ENCODE measurements at places on chromosomes 12 and 14.

DNA sequence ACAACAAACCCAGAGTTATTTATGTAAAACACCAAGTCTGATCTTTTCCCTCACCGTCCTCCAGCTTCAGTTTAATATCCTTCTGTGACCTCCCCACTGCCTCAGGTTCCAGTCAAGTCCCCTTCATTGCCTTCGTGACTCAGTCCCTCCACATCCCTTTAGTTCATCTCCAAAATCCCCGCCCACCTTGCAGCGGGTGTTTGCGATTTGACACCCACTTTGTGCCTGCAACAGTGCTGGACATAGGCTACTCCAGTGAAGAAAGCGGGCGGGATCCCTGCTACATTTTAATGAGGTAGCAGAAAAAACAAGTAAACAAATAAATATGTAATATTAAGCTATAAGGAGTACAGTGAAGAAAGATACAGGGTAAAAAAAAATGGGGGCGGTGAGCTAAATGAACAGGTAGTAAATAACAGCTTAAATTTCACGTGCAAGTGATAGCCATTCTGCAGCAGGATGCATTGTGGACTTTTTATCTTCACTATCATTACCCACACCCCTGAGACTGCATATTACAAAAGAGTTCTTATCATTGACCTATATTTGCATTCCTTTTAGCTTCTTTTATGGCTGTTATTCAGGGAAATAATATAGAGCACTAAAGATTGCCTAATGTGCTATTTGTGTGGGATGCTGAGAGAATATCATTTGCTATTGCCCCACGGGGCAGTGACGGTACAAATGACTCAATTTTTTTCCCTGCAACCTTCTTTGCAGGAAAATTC is 222.8 kb upstream of the NUDT4 start:
- H3K4me3 ChIP-seq = no peak overlapping the region
- no peaks in the 10 kb centered on the region for H3K36me3 ChIP-seq
- DNase-seq = no peak
- no peaks in the 10 kb centered on the region for H3K4me1 ChIP-seq
- H3K27ac ChIP-seq = no peak overlapping the region
- H3K27me3 ChIP-seq = peaks cover 29% of the 10 kb centered on the region

DNA sequence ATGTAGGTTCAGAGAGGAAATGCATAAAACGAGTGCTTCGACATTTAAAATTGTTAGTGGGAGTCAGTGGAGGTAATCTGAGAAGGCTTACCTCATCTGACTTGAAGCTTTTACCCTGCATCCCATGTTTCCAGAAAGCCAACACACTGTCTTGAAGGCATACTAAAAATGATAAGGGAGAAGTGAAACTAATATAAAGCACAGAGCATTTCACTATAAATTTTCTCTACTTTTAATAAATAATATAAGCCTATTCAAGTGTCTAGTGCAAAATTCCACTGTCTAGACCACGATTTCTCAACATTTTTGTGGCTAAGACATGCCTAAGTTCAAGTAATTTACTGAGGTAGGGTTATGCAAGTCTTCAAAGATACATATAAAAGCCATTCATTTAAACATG is 29.1 kb upstream of the CDKL1 start:
- DNase-seq = no peak
- peaks cover 36% of the 10 kb centered on the region for H3K36me3 ChIP-seq
- no peak overlapping the region for H3K27ac ChIP-seq
- no peaks in the 10 kb centered on the region for H3K27me3 ChIP-seq
- no peak overlapping the region for H3K4me3 ChIP-seq

DNA sequence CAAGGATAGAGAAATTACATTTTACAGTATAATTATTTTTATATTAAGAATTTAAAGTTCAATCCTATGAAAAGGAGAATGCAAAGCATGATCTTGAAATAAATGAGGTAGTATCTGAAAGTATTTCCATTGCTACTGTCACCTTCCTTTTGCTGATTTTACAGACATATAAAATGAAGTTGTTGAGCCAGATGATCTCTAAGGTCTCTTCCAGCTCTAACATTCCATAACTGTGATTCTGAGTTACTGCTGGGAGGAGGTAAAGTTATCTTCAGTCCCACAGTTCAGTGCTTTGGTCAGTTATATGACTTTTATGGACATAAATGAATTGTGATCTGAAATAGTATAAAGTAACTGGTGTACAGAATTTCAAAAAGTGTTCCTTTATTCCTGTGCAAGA is 52.8 kb downstream of the SLC38A6 start:
- H3K36me3 ChIP-seq = no peaks in the 10 kb centered on the region
- H3K27ac ChIP-seq = no peak overlapping the region
- H3K4me3 ChIP-seq = no peak overlapping the region
- no peaks in the 10 kb centered on the region for H3K4me1 ChIP-seq
- H3K27me3 ChIP-seq = no peaks in the 10 kb centered on the region
- DNase-seq = no peak

DNA sequence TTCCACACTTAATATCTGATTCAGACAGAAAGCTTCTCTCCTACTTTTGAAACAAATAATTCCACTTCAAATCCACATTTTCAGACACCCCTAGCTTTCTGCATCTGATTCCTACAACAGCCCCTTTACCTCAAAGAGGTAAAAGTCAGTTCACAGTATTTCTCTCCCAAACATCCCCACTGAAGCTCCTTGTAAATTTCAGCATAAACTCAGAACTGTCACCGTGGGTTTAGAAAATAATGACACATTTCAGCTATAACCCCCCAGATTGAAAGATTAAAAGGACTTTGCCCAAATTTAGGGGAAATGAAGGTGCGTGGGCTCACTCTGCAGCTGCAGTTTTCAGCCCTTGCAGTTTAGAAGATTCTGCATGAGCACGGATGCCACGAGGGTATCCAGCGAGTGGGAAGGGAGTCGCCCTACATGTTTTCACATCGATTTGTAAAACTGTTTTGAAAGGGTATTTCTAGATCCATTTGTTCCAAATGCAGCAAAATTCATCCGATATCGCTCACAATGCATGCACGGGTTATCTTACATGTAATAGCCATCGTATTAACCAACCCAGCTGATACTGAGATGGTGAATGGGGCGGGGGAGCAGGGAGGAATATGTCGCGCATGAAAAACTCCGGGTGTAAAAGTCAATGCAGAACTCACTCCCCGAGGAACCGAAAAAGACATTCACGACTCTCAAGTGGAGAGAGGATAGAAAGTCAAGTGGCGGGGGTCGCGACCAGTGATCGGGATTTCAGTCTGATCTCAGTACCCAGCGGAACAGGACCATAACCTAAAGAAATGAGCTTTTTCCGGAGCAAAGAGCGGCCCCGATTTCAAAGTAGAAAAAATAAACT is 5.0 kb upstream of the CCND2 start:
- H3K4me3 ChIP-seq = peak overlapping the region; percentile 95
- peak overlapping the region; percentile 97 for H3K27ac ChIP-seq
- H3K27me3 ChIP-seq = no peaks in the 10 kb centered on the region
- peaks cover 36% of the 10 kb centered on the region for H3K4me1 ChIP-seq
- H3K36me3 ChIP-seq = peaks cover 35% of the 10 kb centered on the region

- no peaks in the 10 kb centered on the region for H3K27me3 ChIP-seq
- H3K36me3 ChIP-seq = no peaks in the 10 kb centered on the region
- H3K4me3 ChIP-seq = no peak overlapping the region
- DNase-seq = no peak
These were observed 287.1 kb upstream of the G2E3 start for GRCh38 chr14:30271811-30272323.

DNA sequence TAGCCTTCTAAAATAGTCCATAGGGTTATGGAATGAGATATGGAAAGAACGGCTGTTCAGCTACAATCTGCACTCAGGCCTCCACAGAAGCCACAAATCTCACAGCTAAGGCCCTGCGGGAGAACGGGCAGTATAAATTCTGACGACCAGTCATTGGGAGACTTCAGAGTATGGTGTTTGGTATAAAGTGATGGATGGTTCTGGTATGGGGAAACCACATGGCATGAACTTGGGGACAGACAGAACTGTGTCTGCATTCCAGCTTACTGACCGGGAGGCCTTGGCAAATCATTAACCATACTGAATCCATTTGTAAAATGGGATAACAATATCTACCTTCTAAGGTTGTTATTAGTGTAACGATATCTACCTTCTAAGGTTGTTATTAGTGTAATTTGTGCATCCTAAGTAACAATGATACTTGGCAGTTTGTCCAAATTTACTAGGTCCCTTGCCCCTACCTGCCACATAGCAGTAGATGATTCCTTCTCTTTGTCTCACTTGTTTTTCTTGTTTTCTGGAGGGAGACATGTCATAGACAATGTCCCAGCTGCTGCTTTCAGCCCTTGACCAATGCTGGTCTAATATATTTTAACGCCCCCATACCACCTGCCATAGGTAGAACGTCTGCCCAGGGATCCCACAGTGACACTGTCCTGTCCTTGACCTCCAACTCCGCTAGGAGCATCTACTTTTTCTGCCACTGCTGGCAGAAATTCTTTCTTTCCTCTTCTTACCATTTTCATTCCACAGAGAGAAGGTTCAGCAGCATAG is 6.8 kb downstream of the CDKL1 start:
- no peaks in the 10 kb centered on the region for H3K36me3 ChIP-seq
- H3K27me3 ChIP-seq = no peaks in the 10 kb centered on the region
- H3K4me1 ChIP-seq = no peaks in the 10 kb centered on the region

DNA sequence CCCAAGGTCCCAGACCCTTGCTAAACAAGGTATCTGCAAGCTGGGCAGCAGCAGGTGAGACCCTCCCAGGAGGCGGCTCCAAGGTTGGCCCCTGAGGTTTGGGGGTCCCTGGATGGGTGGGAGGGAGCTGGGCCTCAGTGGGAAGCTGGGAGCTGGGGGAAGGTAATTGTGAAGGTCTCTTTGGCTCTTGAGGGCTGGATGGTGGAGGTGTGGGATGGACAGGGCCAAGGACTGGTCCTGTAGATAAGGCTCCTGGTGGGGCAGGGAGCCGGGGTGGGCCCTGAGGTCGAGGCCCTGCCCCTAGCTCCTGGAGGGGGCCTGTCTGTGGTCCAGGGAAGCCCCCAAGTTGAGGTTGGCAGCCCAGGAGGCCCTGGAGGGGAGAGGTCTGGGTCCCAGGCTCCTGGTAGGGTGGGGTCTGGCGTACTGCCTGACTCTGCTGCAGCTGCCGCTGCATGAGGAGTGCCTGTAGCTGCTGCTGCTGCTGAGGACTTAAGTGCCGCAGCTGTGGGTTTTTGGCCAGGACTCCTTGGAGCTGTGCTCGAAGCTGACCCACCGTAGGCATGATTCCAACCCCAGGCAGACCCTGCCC is 13.1 kb upstream of the PRKAG1 start:
- H3K27me3 ChIP-seq = no peaks in the 10 kb centered on the region
- peaks cover 10% of the 10 kb centered on the region for H3K4me1 ChIP-seq
- H3K4me3 ChIP-seq = no peak overlapping the region
- H3K36me3 ChIP-seq = peaks cover 32% of the 10 kb centered on the region
- no peak for DNase-seq

DNA sequence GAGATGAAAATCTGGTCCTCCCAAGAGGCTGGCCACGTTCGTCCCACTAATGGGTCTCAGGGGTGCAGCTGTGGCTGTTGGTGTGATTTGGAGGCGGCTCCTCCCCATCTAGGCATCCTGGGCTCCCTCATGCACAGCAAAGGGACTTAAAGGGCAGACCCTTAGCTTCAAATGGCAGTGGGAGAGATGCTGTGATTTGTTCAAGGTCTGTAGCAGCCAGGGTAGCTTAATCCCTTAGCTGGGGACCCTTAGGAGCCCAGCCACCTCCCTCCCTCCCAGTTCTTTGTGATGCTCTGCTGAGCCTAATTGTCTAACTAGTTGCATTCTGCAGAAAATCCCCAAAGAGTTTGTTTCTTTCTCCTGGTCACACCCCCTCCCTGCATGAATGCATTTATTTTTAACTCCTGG is 18.3 kb downstream of the DYRK4 start:
- peaks cover 42% of the 10 kb centered on the region for H3K27me3 ChIP-seq
- no peak for DNase-seq
- H3K4me1 ChIP-seq = no peaks in the 10 kb centered on the region
- no peak overlapping the region for H3K27ac ChIP-seq
- no peaks in the 10 kb centered on the region for H3K36me3 ChIP-seq

- no peak overlapping the region for H3K27ac ChIP-seq
- no peak overlapping the region for H3K4me3 ChIP-seq
- peaks cover 6% of the 10 kb centered on the region for H3K4me1 ChIP-seq
- DNase-seq = no peak
- no peaks in the 10 kb centered on the region for H3K36me3 ChIP-seq
- H3K27me3 ChIP-seq = no peaks in the 10 kb centered on the region
These were observed 334.3 kb upstream of the FBXO33 start for GRCh38 chr14:39766397-39767000.

GRCh38 chr12:108610856-108611605 is 13.1 kb upstream of the TMEM119 start:
- DNase-seq = no peak
- H3K27me3 ChIP-seq = no peaks in the 10 kb centered on the region
- no peak overlapping the region for H3K27ac ChIP-seq
- no peak overlapping the region for H3K4me3 ChIP-seq

- no peak overlapping the region for H3K27ac ChIP-seq
- no peaks in the 10 kb centered on the region for H3K27me3 ChIP-seq
- no peaks in the 10 kb centered on the region for H3K36me3 ChIP-seq
- H3K4me3 ChIP-seq = no peak overlapping the region
- no peaks in the 10 kb centered on the region for H3K4me1 ChIP-seq
These were observed 1156.8 kb downstream of the SLC16A7 start for GRCh38 chr12:60752589-60752988.

- H3K27me3 ChIP-seq = peaks cover 5% of the 10 kb centered on the region
- no peak for DNase-seq
- H3K36me3 ChIP-seq = no peaks in the 10 kb centered on the region
- H3K27ac ChIP-seq = no peak overlapping the region
These were observed 27.1 kb downstream of the RASSF8 start for GRCh38 chr12:25985316-25986175.

DNA sequence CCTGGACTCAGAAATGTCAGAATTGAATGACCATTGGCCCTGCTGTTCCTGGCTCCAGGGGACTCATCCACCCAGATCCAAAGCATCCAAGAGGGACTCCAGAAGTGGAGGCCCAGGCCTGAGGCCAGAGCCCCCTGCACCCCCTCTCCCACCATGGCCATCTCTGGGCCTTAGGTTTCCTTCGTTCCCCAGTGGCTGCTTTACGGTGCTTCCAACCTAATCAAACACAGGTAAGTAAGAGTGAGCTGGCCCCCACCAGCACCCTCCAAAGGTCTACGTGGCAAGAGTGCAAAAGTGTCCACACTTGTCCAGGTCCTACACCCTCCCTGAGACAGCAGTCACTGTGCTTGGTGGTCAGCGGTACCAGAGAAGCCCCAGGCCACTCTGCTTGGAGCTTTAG is 139.0 kb downstream of the DPF3 start:
- DNase-seq = no peak
- H3K36me3 ChIP-seq = no peaks in the 10 kb centered on the region
- no peaks in the 10 kb centered on the region for H3K4me1 ChIP-seq
- no peak overlapping the region for H3K27ac ChIP-seq
- peaks cover 28% of the 10 kb centered on the region for H3K27me3 ChIP-seq

DNA sequence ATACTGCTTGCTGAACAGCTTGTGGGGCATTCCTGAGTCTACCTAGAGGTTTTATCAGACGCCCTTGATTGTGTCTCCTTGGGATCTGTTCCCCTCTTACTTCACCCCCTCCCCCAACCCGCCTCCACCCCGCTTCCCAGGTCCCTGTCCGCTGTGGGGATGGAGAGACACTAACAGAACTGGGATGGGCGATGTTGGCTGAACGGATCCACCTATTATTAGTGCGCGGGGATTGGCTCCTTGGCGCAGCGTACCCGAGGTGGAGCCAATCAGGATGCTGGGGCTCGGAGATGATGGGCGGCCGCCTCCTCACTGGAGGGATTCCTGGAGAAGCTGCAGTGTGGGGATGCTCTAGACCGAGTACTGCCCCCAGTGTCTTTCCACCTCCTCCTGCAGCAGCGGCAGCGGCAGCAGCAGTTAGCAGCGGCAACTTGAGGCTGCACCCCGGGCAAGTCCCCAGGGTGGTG is at the start of gene SYT1:
Gene SYT1, plus strand, starts transcription at position 372 of the 467 bp plus-strand sequence.
- no peak for DNase-seq
